ENCODE measurements at places on chromosomes 12 and 14.
A peak's percentile ranks its signal among the peaks of the same experiment; 100 is the strongest.

DNA sequence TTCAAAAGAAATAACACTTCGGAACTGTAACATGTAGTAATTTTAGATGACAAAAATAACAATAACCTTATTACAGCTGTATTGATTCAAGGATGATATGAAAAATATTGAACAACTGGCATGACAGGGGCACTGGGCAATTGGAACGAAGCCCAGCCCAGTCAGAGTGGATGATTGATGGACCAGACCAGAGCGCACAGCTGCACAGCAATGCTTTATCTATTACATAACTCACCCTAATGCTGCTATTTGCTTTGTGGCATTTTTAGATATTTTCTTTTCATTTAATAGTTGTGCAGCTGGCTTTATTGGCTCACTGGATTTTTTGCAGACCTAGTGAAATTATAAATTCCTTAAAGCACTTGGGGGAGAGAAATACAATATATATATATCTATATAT, 26.9 kb upstream of the FERMT2 start:
- no peak for DNase-seq

DNA sequence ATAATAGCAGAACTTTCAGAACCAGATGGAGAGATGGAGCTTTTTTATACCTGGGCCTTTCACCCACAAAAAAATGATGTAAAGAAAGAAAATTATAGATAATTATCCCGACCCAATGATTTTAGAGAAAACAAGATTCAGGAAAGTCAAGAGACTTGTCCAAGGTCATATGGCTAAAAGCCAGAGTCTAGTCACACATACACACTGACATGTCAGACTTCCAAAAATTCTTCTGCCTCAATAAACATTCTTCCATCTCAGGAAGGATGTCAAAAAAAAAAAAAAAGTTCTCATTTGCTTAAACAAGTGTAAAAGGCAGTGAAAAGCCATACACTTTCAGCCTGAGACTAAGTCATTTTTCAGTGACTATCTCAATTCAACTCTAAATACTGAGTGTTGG, 116.0 kb downstream of the PRICKLE1 start:
- no peak for DNase-seq

DNA sequence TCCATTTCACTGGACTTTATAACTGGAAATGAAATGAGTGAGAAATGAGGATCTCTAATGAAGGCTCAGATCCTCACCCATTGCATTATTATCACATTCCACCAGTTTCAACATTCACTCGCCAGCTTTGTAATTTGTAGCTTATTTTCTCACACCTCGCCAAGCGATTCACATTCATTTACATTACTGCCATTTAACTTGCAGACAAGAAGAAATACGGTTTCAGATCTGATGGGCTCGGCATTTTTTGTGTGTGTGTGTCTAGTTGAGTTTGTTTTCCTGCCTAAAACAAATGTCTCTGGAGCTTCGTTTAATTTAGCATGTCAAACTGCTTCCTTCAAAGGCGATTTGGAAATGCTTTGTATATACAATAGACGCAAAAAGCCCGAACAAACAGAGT, 132.2 kb downstream of the FLRT2 start:
- DNase-seq = no peak

- no peak for DNase-seq
These were observed 328.8 kb upstream of the DIO3 start for GRCh38 chr14:101232340-101233020.

GRCh38 chr14:21369949-21370679, 13.7 kb downstream of the SUPT16H start:
- DNase-seq = no peak

DNA sequence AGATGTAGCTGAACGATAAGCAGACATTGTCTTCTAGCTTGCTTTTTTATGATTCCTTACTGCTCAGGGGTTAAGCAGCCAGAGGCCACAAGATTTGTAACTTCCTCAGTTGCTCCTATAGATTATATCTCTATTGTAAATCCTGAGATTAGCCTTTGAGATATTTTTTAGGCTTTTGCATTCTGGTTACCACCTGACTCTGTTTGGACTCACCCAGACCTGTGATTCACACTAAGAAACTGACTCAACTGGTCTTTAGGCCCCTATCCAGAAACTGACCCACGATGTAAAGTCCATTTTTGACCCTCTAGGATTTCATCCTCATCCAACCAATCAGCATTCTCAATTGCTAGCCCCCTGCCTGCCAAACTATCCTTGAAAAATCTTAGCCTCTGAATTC, 194.4 kb downstream of the RASSF9 start:
- no peak for DNase-seq

DNA sequence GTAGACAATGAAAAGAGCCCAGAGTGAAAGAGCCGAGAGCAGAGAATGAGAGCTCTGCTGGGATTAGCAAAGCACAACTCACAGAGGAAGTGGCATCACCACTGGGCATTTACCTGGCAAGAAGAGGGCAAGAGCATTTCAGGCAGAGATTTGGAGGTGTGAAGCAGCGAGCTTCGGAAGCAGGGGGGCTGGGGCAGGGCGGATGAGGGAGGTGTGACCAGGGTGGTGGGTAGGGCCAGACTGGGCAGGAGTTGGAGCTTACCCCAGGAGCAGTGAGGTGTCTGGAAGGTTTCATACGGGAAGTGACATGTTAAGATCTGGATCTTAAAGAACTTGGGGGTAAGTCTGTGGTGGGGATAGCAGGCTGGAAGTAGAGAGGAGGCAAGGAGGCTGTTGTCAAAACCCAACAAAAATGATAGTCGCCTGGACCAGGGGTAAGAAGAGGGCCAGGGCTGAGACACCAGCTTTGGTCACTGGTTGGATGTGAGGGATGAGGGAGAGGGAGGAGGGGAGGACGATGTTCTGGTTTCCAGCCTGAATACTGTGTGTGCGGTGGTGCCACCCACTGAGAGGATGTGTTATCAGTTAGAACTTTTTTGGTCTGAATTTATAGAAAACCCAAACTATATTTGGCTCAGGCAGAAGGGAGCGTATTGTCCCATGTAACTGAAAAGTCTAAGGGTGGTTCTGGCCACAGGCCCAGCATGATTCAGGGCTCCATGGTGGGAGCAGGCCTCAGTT, 5.2 kb downstream of the SMIM41 start:
- DNase-seq = no peak

GRCh38 chr12:3218228-3219171, 141.3 kb downstream of the TSPAN9 start:
- DNase-seq = no peak

GRCh38 chr12:54692353-54692752, 44.2 kb upstream of the DCD start:
- no peak for DNase-seq

- no peak for DNase-seq
These were observed 124.2 kb downstream of the SRGAP1 start for GRCh38 chr12:63968673-63969072.

GRCh38 chr14:69059658-69060623, 80.8 kb upstream of the ACTN1 start:
- DNase-seq = no peak

- no peak for DNase-seq
These were observed 444.4 kb upstream of the ATP2B1 start for GRCh38 chr12:90152897-90153624.

GRCh38 chr14:99574099-99574880, 29.7 kb downstream of the CCDC85C start:
- DNase-seq = no peak

DNA sequence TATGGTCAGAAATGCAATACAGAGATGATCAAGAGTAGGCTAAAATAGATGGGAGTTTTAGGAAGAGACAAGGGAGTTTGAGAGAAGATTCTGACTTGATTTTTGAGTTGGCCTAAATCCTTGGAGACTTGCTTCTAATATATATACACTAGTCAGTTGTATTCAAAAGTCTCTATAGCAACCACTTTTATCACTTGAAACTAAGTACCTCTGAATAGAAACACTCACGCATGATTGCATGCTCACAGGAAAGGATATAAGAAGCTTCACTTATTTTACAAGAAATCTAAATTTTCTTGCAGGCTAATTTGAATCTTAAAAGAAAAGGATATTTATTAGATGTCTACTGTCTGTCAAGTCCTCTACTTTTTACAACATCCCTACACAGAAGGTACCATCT, 316.8 kb downstream of the SNAPC1 start:
- no peak for DNase-seq

GRCh38 chr12:96327346-96327745, 72.9 kb downstream of the CDK17 start:
- DNase-seq = no peak

- DNase-seq = no peak
These were observed at the start of gene KRT4 for GRCh38 chr12:52813885-52814709. TSS of gene KRT4 (minus strand) at chr12:52814116. CDS start at chr12:52814058, 58 bp downstream.

- no peak for DNase-seq
These were observed 10.0 kb upstream of the IL22 start for GRCh38 chr12:68263366-68263765.

GRCh38 chr12:9864913-9865675, 4.1 kb downstream of the CLEC2B start:
- DNase-seq = no peak

DNA sequence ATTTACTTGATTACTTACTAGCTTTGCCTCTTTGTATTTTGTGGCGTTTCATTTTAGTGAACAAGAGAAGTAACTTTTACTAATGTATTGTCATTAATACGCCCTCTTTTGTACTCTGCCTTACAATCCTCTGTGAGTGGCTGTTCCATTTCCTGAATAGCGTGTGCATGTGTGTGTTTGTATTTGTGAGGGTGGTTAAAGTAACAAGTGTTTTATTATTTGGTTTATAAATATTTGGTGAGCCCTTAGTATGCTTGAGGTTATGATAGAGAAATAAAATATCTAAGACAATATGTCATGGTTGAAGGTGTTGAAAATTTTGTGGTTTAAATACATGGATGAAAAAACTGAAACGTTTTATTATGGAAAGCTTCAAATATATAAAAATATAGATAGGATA, 71.7 kb upstream of the REP15 start:
- no peak for DNase-seq

DNA sequence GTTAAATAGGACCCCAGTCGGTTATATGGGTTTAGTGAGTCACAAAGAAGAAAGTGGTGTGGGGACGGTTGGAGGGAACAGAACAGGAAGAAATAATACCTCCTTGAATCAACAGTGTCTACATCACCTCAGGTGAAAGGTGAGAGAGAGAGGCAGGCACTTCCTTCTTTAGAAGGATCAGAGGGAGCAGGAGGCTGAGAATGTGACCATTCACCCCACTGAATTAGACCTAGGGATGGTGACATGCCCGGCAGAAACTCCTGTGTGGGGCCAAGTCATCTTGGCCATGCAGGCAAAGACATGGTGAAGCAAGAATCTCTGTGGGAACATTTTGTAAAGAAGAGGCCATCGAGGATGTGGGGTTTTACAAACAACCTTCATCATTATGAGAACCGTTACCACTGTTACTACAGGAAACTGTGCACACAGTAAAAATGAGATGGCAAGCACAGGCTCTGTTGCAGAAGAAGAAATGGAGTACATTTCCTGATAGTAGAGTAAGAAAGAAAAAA, 1196.9 kb downstream of the VRK1 start:
- peak; percentile 44 for DNase-seq

DNA sequence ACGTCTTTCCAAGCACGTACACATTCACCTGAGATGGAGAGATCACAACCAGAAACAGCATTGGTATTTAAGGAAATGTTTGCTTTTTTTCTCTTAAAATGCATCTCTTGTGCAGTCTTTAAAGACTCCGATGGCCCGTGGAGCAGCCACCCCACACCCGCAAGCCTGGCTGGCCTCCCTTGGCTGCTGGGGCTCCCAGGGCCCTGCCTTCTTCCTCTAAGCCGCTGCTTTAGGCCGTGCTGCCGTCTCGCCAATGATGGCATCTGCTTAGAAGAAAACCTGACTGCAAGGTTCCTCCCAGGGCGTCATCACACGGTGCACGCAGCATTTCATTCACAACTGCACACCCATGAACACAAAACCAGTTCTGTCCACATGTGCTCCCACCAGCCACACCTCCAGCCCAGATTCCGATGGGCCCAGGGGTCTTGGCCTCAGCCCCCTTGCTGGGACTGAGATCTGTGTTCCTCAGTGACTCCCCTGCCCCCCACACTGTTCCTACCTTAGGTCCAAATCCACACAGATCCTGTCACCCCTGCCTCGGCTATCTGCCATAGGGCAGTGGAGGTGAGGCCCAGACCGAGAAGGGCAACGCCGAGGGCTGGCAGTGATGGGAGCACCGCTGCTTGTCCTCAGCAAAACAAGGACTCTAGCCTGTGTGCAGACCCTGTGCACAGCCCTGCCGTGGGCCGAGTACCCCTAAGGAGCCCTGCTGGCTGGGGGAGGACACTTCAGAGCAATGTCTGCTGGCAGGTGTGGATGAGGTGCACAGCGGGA, 4.4 kb downstream of the BTBD6 start:
- no peak for DNase-seq

GRCh38 chr12:122421821-122422729, at the start of gene CLIP1:
TSS of gene CLIP1 (minus strand) at chr12:122422669. CDS start at chr12:122380452, 42,217 bp downstream.
- peak; percentile 69 for DNase-seq

- DNase-seq = no peak
These were observed 43.4 kb downstream of the CRADD start for GRCh38 chr12:93720559-93720958.

DNA sequence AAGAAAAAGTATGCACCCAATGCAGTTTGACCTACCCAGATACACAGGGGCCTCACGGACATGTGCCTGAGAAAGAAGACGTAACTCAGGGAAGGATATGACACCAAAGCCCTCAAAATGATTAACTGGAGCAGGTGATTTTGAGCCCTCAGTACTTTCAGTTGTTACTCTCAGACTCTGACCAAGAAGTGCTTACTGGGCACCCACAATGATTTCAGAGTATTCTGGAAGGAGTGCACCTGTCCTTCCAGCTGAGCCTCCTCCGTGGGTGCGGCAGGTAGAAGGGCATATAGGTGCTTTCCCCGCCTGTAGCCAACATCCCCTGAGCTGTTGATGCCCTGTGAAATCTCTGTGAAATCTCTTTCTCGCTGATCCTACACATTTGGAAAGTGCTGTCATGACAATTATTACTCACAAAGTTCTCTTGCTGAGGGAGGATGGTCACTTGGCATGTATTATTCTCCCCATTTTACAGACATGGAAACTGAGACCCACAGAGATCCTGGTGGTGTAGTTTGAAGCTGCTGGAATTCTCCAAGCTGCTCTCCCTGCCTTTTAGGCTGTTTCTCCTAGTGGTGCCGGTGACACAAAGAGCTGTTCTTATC, 154.3 kb upstream of the CCND2 start:
- DNase-seq = peak; percentile 64

GRCh38 chr14:89417465-89418225, 612 bp upstream of the FOXN3 start:
- DNase-seq = peak; percentile 68

GRCh38 chr14:57008534-57008933, 198.3 kb upstream of the OTX2 start:
- DNase-seq = no peak

GRCh38 chr14:59582161-59582560, 5.5 kb upstream of the CCDC175 start:
- no peak for DNase-seq

GRCh38 chr12:1933342-1934051, 15.0 kb upstream of the CACNA2D4 start:
- DNase-seq = no peak

- no peak for DNase-seq
These were observed 166.6 kb downstream of the KITLG start for GRCh38 chr12:88413646-88414045.

DNA sequence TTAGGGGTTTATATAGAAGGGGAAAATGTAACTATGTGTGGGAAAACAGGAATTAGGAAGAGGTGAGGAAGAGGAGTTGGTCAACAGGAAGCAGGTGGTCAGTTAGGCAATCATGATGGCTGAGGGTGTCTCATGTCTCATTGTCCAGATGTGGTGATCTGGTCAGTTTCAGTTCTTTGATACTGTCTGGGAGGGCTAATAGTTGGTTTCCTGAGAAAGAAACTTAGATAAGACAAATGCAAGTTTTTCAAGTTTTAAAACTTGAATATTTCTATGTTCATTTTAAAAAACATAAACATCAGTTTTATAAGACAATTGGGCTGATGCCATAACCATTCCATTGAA, 1121.8 kb upstream of the USP15 start:
- DNase-seq = no peak

All from stimulated activated naive CD8-positive, alpha-beta T cell treated with anti-CD3 and anti-CD28 coated beads, Interleukin-15, amount 100 ng/mL, for 72 hours (primary cell).